ENCODE measurements at places on chromosomes 6 and 20.
A peak's percentile ranks its signal among the peaks of the same experiment; 100 is the strongest.

DNA sequence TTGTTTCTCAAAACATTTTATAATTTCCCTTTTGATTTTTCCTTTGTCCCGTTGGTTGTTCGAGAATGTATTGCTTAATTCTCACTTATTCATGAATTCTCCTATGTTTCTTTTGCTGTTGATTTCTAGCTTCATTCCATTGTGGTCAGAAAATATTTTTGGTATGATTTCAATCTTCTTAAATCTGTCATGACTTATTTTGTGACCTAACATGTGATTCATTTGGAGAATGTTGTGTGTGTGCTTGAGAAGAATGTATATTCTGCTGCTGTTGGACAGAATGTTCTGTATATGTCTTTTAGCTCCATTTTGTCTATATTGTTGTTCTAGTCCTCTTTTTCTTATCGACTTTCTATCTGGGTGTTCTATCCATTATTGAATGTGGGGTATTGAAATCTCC is 286.2 kb upstream of the RNF217 start:
- DNase-seq: no peak

GRCh38 chr20:23115822-23116221 is 29.7 kb upstream of the CD93 start:
- DNase-seq: no peak

DNA sequence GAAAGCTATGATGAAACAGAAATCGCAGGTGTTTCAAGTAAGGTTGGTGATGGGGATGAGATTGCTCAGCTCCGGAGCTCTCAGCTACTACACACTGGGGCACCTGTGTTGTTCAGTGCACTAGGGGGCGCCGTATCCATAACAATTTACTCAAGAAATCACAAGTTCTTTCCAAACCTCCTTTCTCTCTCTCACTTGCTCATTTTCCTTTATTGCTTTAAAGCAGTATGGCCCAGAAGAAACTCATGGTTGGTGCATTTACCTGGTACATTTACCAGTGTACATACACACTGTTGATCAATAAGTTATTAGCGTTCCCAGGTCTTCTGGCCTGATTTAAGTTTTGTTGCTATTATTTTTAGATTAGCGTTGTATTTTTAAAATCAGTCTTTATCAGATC is 235.2 kb upstream of the TAB2 start:
- DNase-seq: peak; percentile 65

- DNase-seq: no peak
Observed at GRCh38 chr20:51650685-51651134, 108.2 kb upstream of the NFATC2 start.

DNA sequence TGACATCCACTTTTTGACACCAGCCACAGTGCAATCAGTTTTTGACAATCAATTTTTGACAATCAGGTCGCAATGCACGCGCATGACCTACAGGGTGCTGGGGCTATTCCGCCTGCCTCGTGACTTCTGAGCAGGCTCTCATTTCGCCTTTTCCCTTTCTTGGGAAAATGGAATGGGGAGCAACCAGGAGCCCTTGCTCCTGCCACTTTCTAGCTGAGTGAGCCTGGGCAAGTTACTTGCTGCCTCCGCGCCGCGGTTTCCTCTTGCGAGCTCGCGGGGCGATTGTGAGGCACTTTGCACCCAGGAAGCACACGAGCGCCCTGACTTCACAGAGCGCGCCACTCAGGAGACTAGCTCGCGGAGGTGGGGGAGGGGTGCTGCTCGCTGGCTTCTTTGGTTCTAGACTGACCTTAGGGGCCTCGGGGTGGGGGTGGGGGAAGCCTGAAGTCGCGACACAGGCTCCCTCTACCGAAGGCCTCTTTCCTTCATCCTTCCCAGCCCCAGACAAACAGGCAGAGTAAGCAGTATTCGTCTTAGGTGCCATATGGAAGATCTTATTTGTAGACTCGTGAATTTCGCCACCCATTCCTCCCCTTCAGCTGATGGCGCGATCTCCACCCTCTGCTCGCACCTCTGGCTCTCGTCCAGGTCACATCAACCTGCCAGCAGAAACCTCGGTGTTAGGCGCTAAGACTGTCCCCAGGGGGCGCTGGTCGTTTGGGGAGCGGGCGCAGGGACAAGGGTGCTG is 4.6 kb downstream of the TP53TG5 start:
- DNase-seq: peak; percentile 89

DNA sequence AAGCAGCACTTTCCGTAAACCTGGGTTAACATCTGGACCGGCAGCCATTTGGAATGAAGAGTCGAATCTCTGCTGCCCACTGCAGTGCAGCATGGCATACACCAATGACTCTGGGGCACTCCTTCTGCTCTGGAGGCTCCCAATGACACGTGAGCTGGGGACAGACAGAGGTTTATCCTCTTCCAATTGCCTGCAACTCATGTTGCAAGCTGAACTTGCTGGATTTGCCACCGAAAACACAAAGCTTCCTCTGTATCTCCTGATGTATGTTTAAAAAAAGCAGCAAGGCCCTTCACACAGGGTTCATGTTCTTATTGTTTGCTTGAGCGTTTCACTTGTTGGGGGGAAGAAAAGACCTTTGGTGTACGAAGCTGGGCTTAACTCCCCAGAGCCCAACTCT is 10.8 kb downstream of the NCOA5 start:
- no peak for DNase-seq

- DNase-seq: no peak
Observed at GRCh38 chr6:141398949-141399348, 733.8 kb upstream of the GJE1 start.

DNA sequence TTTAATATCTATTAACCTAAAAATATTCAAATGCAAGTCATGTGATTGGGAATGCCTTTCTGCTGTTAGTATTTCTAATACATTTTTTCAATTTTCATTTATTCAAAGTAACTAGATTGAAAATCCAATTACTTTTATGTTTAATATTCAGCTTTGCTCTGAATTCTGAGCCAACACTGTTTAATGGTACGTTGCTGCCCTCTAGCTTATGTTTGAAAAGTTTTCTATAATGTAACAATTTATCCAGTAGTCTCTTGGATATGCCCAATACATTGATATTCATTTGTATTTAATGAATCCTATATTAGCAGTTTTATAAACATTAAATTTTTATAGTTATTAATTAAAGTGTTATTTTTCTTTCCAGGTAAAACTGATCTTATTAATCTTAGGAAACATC is 47.4 kb downstream of the LGSN start:
- no peak for DNase-seq

DNA sequence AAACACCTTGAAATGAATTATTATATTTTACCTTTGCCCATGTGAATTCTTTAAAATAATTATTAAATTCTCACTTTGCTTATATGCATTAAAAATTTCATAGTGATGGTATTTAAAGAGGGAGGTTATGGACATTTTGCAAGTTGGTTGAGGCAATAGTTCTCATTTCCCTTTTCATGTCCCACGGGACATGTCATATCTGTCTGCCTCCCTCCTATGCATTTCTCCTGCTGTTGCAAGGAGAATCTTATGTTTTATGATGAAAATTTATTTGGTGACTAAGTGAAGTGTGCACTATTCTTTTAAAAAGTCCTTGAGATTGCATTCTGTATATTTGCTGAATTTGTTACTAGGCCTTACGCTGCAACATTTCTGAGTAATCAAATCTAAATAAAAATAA is 67.2 kb downstream of the UTRN start:
- no peak for DNase-seq

DNA sequence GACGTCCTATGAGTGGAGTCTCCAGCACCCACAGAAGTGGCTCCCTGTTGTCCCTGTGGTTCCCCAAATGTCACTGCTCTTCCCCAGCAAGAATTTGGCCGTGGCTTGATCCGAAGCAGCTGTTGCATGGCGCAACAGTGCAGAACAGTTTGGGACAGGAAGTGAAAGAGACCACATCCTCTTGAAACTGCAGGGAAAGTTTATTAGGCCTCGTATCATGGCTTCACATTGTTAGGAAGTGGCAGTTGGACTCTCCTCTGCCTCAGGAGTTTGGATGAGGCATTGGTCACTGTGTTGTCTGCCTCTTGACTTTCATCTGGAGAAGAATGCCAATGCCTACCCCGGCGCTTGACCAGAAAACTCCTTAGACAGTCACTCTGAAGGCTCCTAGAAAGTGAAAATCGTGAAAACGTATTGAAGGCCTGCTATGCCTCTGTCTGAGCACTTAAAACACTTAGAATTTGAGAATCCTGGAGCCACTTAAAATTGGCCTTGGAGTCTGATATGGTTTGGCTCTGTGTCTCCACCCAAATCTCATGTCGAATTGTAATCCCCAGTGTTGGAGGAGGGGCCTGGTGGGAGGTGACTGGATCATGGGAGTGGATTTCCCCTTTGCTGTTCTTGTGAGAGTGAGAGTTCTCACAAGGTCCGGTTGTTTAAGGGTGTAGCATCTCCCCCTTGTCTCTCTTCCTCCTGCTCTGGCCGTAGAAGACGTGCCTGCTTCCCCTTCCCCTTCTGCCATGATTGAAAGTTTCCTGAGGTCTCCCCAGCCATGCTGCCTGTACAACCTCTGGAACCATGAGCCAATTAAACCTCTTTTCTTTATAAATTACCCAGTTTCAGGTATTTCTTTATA is 334.9 kb upstream of the JARID2 start:
- DNase-seq: no peak

DNA sequence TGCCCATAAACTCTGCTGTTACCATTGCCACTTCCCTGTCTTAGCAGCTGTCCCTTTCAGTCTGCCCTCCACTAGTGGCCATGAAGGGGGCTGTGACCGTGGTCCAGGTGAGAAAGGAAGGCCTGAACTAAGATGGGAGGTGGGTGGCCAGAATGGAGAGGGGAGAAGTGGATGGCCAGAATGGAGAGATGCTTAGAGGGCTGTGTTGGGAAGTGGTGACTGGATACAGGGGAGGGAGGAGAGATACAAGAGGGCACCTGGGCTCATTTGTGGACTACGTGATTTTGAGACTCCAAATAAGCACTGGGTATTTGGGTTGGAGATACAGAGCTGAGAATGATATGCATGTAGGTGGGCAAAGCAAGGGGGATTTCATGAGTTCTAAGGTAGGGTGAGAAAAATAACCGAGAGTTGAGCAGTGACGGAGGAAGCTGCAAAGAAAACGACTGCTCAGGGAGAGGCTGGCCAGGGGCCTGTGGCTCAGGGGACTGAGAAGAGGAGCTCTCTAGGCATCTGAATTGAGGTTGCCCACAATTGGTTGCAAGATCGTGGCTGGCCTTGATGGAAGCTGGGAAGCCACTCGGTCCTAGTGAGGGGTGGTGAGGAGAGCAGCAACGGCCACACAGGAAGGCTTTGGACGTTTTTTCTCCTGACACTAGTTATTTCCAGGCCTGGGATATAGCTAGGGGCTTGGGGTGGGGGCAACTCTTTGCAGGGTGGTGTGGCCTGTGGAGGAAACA is 36.9 kb downstream of the PANK2 start:
- no peak for DNase-seq

GRCh38 chr20:23880417-23880816 is 869 bp upstream of the CST5 start:
- no peak for DNase-seq

- DNase-seq: no peak
Observed at GRCh38 chr6:1346101-1346500, 34.2 kb downstream of the FOXQ1 start.

DNA sequence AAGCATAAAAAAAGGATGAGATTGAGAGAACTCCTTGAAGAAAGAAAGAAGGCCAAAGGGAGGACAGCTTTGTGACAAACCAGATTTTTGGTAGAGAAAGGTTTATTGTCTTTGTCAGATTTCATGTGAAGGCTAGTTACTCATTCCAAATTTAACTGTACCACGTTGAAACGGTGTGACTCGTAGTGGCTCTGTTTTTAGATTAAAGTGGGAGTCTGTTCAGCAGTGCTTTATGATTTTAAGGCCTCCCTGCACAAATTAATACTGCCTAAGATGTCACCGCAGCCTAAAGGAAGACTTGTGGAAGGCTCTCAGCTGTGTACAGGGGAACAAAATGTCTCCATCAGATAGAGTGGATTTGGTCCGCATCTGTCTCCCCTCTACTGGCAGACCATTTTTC is 35.9 kb downstream of the CDC40 start:
- DNase-seq: no peak

GRCh38 chr20:17177341-17177740 is 49.5 kb upstream of the PCSK2 start:
- DNase-seq: no peak

DNA sequence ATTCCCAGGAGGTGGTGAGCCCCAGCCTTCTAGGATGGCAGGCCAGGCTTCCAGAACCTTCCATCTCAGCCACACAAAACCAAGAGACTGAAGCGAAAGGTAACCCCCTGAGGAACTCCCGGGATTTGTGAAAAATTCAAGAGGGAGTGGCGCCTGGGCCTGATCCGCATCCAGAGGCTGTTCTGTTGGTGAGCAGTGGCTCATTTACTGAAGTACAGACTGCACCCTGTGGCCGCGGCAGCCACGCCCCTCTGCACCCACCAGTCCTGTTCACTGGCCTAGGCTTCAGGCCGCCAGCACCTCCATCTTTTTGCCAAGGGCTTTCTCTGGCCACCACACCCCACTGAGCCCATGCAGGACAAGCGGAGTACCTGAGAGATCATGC is 79.1 kb upstream of the PTPN1 start:
- no peak for DNase-seq

GRCh38 chr6:23371132-23371915 is 754.7 kb upstream of the NRSN1 start:
- DNase-seq: no peak

- DNase-seq: no peak
Observed at GRCh38 chr6:133291671-133292070, 50.5 kb downstream of the EYA4 start.

- DNase-seq: no peak
Observed at GRCh38 chr6:157430834-157431233, 49.8 kb downstream of the ZDHHC14 start.

DNA sequence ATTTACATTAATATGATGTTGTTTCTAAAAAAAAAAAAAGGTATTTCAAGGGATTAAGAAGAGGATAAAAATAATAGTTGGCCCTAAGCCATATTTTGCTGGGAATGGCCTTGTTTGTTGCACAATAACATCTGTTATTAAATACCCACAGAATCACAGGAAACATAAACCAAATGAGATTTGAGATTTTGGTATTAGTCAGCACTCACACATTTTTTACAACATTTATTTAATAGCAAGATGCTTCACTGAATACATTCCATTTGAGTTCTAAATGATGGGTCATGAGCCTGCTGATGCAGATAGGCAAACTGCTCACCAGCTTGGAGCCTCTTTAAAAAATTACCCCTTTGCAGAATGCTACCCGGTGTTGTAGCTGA is 92.9 kb upstream of the ENPP5 start:
- no peak for DNase-seq

DNA sequence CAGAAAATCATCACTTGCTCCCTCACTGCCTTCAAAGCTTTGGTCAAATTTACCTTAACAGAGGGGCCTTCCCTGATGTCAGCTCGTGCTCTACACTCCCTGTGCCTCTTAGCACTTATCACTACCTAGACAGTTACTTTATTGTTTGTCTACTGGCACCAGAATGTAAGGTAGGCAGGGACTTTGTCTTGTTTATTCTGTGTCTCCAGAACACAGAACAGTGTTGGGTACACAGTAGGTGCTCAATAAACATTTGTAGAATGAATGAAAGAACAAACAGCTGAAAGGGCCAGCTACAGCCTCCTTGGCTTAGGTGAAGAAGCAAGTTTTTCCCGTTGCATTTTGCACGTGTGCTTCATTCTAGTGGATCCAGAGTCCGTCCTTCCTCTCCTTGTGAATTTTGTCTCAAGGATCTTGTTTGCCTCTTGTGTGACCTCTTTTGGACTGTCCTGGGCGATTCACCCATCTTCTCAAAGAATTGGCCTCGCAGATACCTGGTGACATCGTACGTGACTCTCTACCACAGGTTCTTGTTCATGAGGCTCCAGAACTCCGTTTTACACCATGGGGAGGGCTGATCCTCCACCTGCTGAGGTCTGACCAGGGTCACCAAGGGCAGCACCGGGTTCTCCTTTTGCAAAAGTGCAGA is 84.2 kb upstream of the ARMC2 start:
- DNase-seq: no peak
